ENCODE measurements at places on chromosomes 7 and 10.

DNA sequence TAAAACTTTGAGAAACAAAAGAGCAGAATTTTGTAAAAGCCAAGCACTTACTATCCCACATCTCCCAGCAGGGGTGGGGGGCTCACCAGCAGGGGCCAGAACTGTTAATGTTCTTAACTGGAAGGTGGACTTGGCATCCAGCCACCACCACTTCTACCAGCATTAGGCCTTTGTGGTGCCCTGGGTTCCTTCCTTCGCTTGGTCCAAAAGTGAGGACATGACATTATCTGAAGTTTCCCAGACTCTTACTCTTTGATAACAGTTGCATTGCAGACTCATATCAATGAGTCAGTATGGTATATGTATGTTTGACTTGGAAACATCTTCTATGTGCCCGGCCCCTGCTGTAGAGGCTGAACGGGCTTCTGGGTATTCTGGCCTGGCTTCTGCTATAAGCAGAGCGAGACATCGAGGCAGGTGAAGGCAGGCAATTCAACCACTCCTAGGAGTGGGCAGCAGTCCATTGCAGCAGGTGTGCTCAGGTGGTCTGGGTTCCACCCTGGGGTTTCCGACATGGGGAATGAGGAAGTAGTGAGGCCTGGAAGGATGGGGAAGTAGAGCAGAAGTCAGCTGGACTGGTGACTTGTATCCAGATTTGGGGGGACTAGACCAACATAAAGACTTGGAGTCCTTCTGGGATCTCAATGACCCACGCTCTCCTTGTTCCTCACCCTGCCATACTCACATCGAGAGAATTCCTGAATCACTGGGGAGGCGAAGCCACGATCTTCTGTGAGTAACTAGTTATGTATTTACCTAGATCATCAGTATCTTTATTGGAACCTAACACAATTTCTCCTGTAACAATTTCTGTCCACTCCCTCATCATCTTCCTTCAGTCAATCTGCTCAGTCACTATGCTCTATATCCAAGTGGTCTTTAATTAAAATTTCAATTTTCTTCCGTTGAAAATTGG, 4.1 kb downstream of the ZNF777 start:
- DNase-seq, result no peak

DNA sequence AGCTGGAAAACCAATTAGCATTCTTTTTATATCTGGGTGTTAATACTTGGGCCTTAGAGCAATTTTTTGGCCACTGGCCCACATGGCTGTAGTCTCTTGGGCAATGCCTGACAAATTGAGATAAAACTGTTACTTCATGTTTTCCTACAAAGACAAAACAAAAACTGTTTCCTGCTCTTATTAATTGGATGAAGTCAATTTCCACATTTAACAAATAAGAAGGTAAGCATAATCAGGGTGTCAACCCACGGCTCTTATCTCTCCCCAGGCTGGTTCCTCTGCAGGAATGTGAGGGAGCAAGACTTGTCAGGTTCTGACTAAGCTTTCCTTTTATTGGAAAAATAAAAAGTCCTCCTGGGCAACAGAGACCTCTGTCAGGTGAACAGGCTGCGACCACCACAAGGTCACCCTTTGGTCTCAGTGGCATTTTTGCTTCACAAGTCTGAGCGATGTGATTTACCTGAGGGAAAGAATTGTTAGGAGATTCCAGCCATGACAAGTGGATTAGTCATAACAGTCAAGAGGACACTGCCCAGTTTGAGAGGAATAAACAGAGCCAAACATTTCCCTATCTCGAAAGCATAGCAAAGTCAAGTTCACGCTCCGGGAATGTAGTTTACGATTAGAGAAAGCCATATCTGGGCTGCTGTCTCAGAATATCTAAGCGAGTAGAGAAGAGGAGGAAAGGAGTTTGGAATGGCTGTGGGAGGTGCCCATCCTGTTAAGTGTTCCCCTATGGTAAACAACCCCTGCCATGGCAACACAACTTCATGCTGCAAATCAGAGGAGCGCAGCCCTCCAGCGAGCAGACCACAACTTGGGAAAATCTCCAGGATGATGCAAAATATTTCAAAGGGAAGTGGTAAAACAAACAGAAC, 144.4 kb downstream of the TES start:
- DNase-seq, result peak; percentile 98

GRCh38 chr7:104848138-104848990, 165.6 kb upstream of the KMT2E start:
- peak; percentile 27 for DNase-seq

DNA sequence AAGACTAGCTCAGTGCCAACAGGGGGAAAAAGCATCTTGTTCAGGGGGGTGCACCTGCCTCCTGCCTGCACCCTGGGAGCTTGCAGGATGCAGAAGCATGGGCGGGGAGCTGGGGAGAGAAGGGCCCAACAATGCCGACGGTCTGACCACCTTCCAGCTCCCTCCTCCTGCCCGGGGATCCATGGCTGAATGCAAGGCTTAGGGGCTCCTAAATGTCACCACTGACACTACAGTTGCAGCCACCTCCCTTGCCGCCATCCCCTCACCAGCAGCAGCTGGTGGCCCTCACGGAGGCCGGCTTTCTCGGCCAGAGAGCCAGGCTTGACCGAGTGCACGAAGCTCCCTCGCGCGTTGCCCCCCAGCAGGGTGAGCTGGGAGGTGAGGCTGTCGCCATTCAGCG, 78.8 kb upstream of the GNA12 start:
- no peak for DNase-seq

- DNase-seq, result no peak
These were observed 3.7 kb upstream of the AKR1C3 start for GRCh38 chr10:5090551-5090950.

DNA sequence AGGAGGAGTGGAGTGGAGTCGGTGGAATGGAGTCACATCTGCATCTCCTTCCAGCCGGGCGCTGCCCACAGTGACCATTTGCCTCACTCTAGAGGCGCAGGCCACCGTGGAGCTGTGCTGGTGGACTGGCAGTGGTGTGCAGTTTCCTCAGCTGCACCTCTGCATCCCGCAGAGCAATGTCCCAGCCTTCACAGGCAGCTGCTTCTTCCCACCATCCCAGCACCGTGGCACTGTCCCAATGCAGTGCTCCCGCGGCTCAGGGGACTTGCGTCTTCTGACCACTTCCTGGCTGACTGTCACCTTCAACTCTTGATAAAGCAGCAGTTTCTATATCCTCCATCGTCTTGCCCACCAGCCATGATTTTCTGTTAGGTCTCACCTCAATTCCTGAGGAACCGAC, 90.3 kb upstream of the SFMBT2 start:
- no peak for DNase-seq

DNA sequence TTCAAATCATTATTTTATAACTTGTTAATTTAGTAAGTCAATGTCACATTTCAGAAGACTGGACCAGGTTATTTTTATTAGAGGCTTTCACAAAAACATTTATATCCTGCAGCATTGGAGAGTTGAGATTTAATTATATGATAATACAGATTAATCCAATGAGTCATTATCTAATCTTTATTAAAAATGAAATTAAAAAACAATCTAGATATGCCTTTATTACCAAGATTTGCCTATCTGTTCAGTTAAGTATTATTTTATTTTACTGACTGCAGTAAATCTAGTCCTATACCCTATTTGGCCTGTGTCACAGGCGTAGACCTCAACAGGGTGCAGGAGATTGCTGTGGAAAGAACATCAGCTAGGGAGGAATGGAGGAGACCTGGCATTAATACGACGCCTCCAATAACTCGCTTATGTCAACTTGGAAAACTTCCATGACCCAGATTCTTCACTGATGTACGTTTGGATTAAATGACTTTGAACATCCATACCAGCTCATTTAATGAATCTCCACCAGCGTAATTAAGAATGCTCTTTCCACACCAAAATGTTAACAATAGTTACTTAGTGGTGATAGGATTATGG, 18.2 kb downstream of the PAXIP1 start:
- DNase-seq, result no peak

DNA sequence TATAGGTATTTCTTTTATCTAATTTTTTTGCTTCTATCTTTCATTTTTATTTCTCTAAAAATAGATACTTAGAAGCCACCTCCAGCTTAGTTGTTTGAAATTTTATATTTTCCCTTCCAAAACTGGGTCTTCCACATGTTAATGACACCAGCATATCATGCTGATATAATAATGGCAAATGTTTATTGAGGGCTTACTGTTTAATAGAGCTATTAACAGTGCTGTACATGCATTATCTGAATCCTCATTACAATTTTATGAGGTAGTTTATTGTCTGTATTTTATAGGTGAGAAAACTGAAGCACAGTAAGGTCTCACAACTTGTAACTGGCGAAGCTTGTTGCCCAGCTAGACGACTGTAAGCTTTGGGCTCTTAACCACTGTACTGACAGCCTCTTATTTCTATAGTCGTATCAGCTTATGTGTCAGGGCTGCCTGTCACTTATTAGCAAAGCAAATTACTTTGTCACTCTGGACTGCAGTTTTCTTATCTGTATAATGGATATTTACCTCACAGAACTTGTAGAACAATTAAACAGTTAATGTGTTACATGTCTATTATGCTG, 51.2 kb downstream of the ANKIB1 start:
- DNase-seq, result no peak

- DNase-seq, result no peak
These were observed 107.0 kb downstream of the NRP1 start for GRCh38 chr10:33227489-33227888.

DNA sequence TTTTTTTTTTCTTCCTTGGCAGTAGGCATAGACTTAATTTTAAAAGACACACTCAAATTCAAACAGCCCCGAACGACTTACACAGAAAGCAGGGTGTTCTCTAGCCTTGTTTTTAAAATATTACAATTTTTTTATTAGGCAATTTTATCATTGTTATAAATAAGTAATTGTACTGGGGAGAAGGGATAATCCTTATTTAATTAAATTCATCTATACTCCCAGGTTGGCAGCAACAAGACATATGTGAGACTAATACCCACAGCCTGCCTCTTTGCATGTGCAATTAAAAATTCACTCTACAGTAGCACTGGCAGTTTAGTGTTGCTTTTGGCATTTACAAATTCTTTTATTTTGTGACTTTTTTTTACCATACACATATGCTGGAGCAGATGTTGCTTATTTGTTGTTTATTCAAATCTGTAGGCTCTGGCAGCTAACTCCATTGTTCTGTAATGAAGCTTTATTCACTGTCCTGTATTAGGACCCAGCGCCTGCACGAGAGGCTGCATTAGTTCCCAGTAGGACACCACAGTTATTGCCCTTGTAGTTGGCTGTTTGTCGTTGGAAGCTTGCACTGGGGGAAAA, 84.9 kb upstream of the PPP1R17 start:
- no peak for DNase-seq

DNA sequence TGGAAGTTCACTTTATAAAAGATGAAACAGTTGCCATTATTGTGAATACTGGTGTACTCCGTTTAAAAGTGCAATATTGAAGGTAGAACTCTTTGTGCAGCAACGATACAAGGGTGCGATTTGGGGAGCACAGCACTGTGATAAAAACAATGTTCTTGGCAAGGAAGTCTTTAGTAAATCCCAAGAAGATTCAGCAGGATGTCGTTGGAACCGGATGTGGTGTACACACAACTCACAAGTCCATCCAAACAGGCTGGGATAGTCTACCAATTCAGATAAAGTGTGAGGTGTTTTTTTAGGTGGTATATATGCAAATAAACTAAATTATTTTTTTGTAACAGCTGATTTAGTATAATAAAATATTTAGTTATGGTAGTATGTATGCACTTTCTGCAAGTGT, 46.7 kb downstream of the ZNF777 start:
- DNase-seq, result no peak

DNA sequence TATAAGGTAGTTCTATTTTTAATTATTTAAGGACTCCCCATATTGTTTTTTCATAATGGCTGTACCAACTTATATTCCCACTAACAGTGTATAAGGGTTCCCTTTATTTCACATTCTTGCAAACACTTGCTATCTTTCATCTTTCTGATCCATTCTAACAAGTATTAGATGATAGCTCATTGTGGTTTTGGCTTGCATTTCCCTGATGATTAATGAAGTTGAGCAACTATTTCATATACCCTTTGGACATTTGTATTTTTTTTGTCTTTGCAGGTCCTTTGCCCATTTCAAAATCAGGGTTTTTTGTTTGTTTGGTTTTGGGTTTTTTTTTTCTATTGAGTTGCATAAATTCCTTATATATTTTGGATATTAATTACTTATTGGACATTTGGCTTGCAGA, 107.2 kb downstream of the EPC1 start:
- DNase-seq, result peak; percentile 50

DNA sequence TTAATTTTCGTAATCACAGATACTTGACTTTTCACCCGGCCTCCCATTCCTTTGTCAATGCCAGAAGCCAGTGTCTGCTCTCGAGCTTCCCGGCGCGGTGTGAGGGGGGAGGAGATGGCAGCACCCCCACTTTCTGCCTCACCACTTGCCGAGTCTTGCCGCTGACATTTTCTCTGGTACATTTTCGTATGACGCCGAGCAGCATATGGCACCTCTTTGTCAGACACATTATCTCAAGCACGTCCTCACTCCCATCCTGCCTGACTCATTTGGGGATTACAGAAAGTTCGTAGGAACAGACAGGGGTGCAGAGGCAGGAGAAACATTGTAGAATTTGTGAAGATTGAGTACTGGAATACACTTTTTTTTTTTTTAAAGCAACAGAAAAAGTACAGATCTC, 60.8 kb upstream of the SORCS3 start:
- peak; percentile 10 for DNase-seq

DNA sequence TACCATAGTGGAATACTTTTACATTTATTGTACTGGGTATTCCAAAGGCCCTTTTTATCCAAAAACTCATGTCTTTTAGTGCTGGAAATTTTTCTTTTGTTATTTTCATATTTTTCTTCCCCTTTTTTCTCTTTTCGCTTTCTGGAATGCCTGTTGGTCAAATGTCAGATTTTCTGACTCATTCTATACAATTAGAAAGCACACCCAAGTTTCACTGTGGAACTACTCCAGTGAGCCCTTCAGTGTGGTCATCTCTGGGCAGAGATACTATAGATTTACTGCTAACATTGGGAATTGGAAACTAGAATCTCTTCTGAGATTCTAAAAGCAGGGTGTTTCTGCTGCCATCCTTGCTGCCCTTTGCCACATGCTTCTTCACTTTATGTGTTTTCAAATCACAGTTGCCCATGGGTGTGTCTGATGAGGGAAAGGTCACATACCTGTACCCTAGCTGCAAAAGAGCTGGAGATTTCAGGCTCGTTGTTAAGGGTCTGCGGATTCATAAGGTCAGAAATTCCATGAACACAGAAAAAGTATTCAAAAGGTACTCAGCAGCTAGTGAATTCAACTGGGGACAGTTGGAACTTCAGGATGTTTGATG, 5.6 kb upstream of the WASL start:
- DNase-seq, result no peak

GRCh38 chr10:35307297-35307696, 29.0 kb upstream of the CCNY start:
- no peak for DNase-seq

DNA sequence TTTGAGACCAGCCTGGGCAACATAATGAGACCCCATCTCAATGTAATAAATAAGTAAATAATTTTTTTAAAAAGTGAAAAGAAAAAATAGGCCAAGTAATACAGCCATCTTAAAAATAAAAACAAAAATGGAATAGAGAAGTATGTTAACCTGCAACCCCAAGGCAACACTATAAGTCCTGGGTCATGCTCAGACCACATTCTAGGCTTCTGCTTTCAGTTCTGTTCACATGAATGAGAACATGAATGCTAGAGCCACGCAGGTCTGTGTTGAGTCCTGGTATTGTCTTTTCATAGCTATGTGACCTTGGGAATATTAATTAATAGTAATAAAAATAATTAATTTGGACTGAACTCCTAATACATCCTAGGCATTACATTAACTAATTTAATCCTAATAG, 284.0 kb downstream of the AUTS2 start:
- DNase-seq, result no peak

Data from GM04504 (cell line).